Cardiac atrium fibroblast (primary cell): ENCODE measurements at places on chromosomes 16 and 17. TPM values are rescaled to one million over a fixed set of nuclear protein-coding genes. Genes with fewer than 3 reads are reported as not detected.

The NSMCE1 gene
- 48.0 and 87.2 TPM in 2 replicates for total RNA-seq

The BCL6B gene
- total RNA-seq = 0.90 and 4.7 TPM in 2 replicates

The ARHGAP44 gene
- total RNA-seq = 5.6 and 6.0 TPM in 2 replicates

The RPTOR gene
- 18.8 and 19.0 TPM in 2 replicates for total RNA-seq

The FOXN1 gene
- not detected in 2 replicates for total RNA-seq

The FZD2 gene
- total RNA-seq = 3.4 and 8.8 TPM in 2 replicates

The ZMYND15 gene
- 0.16 TPM in 1 of 2 replicates, not detected in the other for total RNA-seq

The COX6A2 gene
- not detected in 2 replicates for total RNA-seq

The HP gene
- 2.8 TPM in 1 of 2 replicates, not detected in the other for total RNA-seq

The KSR1 gene
- 16.6 and 23.5 TPM in 2 replicates for total RNA-seq

The WNT9B gene
- not detected in 2 replicates for total RNA-seq

The SLC5A11 gene
- total RNA-seq = not detected in 2 replicates

The CACNG3 gene
- not detected in 2 replicates for total RNA-seq

The RGS9 gene
- 2.5 and 4.5 TPM in 2 replicates for total RNA-seq
